ENCODE measurements at places on chromosomes 6 and 20.

- DNase-seq: no peak
Measured at GRCh38 chr6:128606611-128607010, 86.2 kb upstream of the PTPRK start.

GRCh38 chr6:86273936-86274335 is 631.2 kb upstream of the SYNCRIP start:
- no peak for DNase-seq

GRCh38 chr6:21478883-21479539 is 114.5 kb upstream of the SOX4 start:
- DNase-seq: no peak

GRCh38 chr20:50904067-50904570 is 27.1 kb downstream of the ADNP start:
- no peak for DNase-seq
